ENCODE measurements at places on chromosomes 4 and X.
A peak's percentile ranks its signal among the peaks of the same experiment; 100 is the strongest.

DNA sequence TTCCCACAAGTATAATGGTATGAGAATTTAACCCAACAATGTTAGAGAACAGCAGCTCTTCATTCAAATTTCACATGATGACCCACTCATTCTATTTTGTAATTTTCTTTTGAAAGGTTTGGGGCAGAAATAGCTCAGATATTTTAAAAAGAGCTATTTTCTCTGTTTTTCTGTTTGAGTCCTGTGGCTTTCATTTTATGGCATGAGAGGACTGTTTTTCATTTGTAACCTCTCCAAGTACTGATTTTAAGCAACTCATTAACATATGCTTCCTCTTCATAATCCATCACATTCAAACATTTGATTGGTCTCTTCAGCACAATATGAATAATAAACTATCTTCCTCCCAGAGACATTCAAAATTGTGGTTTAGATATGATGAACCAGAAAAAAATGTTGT, 129.0 kb upstream of the TEX13A start:
- DNase-seq, result no peak

DNA sequence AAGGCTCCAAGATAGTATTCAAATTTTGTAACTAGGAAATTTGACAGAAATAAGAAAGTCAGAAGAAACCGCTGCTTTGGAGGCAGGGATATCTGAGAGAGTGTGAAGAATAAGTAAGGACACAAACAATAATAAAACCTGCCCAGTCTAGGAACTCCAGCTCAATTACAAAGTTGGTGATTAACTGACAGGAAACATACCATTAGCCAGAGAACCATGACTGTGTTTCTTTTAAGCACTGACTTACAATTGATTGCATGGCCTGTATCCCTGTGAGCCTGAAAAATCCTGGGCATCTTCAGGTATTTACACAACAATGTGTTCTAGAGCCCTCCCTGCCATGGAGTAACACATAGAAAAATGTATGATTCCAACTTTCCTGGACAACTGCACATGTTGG, 127.4 kb downstream of the GRIA3 start:
- no peak for DNase-seq

- DNase-seq, result no peak
Observed at GRCh38 chrX:104696667-104697066, 130.7 kb downstream of the IL1RAPL2 start.

GRCh38 chr4:133402616-133403015, 253.5 kb downstream of the PCDH10 start:
- DNase-seq, result no peak

GRCh38 chr4:87033902-87034301, 99.1 kb downstream of the AFF1 start:
- no peak for DNase-seq

GRCh38 chr4:17103231-17103630, 204.8 kb upstream of the LDB2 start:
- no peak for DNase-seq

DNA sequence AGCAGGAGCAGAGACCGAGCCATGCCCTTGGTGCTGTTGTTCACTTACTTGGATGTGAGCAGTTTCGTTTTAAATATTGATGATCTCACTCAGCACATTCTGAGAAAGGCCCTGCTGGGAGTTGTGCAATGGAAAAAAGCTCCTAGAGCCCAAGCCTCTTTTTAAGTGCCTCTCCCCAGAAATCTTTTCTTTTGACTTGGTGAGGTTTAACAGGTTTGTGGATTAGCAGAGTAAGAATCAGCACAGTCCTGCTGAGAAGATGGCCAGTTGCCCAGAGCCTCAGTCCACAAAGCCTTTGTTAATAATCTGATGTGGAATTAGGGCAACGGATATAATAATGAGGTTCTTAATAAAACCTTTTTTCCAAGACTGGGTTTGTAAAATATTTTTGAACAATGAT, 157.5 kb upstream of the ATP6AP2 start:
- DNase-seq, result no peak

- DNase-seq, result no peak
Observed at GRCh38 chr4:27218013-27218412, 357.4 kb downstream of the STIM2 start.

- DNase-seq, result no peak
Observed at GRCh38 chrX:139850968-139851367, 81.9 kb downstream of the ATP11C start.

DNA sequence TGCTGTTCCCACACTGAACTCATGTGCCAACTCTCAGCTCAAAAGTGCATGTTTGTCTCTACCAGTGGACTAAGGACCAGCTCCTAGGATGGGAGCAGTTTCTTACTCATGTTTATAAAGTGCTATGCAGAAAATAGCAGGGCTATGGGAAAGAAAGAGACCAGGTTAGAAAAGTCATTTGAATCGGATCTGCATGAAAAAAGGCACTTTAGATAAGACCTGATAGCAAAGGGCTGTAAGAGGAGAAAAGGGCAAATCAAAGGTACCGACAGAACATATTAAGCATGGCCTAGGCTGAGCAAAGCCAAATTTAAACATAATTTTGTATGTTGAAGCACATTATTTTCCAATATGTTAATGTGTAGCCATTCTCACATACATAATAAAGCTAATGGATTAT, 362.3 kb upstream of the ZFP42 start:
- no peak for DNase-seq

DNA sequence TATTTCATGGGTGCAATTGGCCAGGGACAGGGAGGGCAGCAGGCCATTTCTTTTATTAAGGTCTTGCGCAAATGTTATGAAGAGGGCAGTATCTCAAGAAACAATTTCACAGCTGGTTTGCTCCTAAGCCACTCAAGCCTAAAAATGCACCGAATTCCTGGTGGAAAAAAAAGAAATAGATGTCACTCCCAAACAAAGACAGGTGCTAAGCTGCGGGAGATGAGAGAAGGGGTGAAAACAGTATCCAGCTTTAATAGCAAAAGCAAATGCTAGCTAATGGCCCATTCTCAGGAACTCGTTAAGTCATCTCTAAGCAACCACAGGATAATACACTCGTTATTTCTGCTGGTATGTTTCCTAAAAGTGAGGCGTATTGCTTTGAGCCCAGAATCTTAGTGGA, 116.4 kb downstream of the ARX start:
- no peak for DNase-seq

DNA sequence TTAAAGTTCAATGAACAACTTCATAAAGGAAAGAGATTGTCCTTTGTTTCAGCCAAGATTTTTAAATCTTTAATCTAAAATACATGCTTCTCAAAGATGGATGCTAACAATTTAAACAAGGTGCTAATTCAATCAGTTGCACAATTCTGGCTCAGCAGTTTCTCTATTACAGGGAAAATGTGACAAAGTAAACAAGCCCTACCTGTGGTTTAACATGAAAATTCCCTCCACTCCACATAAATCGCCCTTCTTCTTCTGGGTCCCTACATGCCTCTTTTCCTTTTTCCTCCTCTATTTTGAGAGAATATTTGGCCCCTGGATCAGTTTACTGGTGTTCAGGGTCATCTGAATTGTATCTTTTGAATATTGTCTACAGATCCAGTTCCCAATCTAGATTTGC, 80.6 kb downstream of the FRYL start:
- DNase-seq, result no peak

DNA sequence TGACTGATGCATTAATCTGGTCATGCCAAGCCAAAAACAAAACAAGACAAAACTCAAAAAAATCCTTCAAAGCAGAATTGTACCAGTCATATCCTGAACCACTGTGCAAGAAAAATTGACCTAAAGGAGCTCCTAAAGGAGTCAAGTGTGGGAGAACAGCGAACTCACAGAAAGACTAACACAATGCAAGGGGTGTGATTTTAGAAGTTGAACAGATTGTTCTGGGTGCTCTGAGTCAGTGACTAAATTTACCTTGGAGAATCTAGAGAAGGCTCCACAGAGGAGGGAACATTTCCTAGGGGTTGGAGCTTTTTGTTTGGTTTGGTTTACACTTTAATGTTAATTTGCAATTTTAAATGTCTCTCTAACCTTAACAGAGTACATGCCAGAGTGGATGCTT, 48.9 kb upstream of the PHF8 start:
- no peak for DNase-seq

DNA sequence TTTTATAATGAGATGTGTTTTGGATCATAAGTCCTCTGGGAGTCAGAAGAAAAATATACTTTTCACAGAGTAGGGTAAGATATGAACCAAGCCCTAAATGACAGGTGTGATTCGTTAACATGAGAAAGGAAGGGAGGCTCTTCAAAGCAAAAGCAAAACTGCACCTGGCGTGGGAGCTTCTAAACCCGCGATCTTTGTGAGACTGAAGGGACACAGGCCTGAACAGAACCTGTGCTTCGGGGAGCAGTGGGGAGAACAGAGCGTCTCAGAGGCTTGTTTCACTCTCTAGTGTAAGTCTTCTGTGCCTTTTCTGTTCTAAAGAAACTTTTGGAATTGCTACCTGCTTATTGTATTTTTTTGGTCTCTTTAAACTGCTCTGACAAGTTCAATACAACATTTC, 30.2 kb upstream of the CYP4V2 start:
- DNase-seq, result no peak

- no peak for DNase-seq
Observed at GRCh38 chr4:168167714-168168284, 75.5 kb downstream of the ANXA10 start.

- no peak for DNase-seq
Observed at GRCh38 chr4:134885436-134885835, 683.8 kb upstream of the PABPC4L start.

GRCh38 chr4:22903913-22904312, 211.2 kb downstream of the GBA3 start:
- DNase-seq, result no peak

DNA sequence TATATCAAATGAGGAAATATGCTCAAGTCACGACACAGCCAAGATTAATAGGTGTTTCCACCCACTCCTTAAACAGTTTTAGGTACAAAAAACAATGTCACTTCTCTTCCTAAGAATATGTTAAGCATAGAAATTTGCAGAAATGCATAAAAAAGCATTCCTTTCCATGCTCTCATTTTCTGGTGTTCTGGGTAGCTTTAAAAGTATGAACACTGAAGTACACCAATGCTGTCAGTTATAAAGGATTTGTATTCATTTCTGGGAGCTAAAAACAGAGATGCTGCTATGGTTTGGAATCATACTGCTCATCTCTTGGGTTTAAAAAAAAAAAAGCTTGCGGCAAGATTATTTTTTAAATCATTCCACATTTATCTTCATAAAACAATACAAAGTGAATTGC, 20.8 kb downstream of the SH3RF1 start:
- no peak for DNase-seq

GRCh38 chr4:74671080-74671698, 123.1 kb downstream of the BTC start:
- no peak for DNase-seq

DNA sequence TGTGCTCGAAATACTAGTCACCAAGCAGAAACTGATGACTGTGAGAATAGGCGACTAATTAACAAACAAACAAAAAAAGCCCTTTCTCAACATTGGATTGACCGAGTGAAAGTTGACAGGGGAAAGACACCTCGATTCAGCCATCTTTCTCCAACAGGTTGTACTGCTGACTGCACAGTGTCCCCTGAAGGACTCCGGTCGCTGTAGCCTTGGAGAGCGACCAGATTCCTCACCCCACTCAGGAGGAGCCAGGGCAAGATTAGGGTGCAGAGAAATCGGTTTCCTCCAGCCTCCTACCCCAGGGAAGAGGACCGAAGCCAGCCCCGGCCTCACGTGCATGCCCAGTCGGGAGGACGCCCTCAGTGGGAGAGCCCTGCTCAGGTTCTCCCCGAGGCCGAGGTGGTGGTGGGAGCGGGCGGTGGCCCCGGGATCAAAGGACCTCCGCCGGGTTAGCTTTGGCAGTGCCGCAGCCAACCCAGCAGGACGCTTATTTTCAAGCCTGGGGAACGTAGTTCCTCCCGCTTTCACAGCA, 1.1 kb upstream of the RAP1GDS1 start:
- peak; percentile 8 for DNase-seq

DNA sequence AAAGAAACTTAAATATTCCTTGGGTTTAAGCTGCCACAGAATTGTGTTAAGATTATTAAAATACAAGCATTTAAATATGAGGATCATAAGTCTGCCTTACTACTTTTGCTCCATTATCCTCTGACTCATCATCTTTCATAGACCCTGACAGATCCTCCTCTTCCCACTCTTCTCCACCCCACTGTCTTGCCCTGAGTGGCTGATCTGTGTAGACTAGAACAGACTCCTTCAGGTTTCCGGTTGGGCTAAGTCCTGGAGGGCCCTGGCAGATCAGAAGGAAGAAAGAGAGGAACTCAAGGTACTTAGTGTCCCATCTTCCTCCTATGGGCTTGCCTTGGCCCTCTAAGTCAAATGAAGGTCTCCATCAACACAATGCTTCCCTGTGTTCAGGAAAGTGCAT, 30.7 kb downstream of the PALLD start:
- no peak for DNase-seq

- no peak for DNase-seq
Observed at GRCh38 chrX:19517965-19518364, 2.7 kb upstream of the MAP3K15 start.

DNA sequence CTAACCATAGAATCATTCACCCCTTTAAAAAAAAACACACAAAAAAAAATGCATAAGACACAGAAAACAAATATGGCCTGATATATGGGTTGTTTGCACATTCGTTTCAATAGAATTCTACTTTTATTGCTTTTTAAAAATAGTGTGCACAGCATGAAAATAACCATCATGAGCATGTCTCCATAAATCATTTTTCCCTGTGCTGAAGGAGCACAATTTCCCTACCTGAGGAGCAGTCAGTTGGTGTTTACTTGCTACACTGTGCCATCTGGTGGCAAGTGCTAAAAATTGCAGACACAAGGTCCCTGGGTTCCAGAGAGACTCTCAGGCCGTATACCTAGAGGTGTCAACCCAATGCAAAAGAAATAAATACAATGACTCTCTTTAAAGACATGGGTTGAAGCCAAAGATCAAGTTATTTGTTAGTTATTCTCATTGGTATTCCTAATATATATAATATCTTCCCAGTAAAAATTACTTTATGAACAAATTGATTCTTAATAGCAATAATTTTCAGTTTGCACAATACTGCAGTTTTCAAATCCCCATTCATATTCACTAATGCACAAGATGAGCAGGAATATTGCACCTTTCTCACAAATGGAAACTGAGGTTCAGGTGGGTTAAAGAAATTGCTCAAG, 551.4 kb downstream of the IQCM start:
- no peak for DNase-seq

GRCh38 chrX:2342874-2343273, 157.9 kb downstream of the DHRSX start:
- DNase-seq, result no peak

GRCh38 chrX:17535229-17535628, 160.2 kb downstream of the NHS start:
- no peak for DNase-seq

- DNase-seq, result no peak
Observed at GRCh38 chr4:114807759-114808404, 209.3 kb downstream of the UGT8 start.

GRCh38 chrX:134933911-134934310, 56.9 kb upstream of the SMIM10 start:
- no peak for DNase-seq

DNA sequence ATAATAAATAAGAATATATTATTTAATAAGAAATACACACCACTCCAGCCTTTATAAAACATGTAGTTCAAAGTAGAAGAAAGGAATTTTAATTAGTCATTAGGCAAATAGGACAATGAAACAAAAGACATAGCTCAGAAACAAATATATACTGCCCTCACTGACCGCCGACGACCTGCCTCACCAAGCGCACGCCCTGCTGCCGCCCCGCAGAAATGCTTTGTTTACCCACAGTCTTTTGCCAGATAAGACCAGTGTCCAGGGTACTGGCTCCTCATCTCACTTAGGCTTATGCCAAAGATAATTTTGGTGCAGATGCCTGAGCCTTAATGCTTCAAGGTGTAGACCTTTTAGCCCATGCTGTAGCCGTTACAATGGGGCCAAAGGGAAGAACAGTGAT, 199.5 kb downstream of the HHIP start:
- no peak for DNase-seq

GRCh38 chrX:135516376-135516775, 4.1 kb upstream of the INTS6L start:
- DNase-seq, result no peak

Data from stimulated activated CD8-positive, alpha-beta memory T cell treated with anti-CD3 and anti-CD28 coated beads, Interleukin-2, amount 100 ng/mL, for 1 hour (primary cell).